ENCODE measurements at places on chromosomes 4 and X.

DNA sequence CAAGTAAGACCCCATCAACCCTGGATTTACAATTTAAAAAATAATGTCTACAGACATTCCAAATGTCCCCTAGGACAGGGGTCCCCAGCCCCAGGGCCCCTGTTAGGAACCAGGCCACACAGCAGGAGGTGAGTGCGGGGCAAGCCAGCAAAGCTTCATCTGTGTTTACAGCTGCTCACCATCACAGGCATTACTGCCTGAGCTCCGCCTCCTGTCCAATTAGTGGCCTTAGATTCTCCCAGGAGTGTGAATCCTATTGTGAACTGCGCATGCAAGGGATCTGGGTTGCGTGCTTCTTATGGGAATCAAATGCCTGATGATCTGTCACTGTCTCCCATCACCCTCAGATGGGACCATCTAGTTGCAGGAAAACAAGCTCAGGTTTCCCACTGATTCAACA lies 146.1 kb downstream of the ATP10D start:
- no peak for DNase-seq

- DNase-seq: no peak
Observed at GRCh38 chr4:148445860-148446330, 3.7 kb upstream of the NR3C2 start.

GRCh38 chr4:103105558-103106356 lies 6.1 kb upstream of the BDH2 start:
- no peak for DNase-seq

DNA sequence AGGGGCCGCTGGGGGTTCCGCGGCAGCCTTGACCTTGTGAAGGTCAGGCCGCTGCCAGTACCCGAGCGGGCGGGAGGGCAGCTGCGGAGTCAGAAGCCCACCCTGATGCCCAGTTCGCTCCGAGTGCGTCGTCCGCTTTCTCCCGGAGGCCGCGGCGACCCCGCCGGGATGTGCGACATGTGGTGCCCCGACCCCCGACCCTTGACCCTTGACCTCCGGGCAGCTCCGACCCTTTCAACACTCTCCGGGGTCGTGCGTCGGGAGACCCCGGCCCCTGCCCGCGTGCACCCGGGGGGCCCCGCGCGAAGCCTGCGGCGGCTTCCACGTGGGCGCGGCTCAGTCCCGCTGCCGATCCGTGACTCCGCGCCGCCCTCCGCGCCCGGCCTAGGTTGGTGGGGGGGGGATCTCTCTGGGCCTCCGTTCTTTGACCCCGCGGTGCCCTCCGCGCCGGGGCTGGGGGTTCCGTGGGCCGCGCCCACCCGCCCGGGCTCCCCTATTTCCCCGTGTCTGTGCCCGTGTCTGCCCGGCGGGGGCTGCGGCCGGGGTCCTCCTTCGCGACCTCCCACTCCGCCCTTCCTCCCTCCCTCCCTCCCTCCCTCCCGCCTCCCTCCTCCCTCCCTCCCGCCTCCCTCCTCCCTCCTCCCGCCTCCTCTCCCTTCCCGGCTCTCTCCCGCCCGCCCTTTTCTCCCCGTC lies 609 bp upstream of the SLC25A6 start:
- no peak for DNase-seq

DNA sequence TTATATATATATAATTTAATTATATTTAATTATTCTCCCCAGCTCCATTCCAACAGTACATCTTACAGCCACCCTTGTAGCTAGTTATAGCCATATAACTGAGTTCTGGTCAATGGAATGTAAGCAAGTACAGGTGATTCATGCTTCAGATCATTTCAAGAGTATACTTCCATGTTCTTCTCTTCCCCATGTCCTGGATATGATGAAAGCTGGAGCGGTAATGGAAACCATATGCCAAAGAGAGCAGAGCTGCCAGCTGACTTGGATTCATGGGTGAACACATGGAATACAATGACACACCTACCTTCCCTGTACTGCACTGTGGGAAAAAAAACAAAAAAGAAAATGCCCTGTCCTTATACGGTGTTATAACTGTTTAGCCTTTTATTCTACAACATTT lies 17.5 kb upstream of the CORIN start:
- DNase-seq: no peak

DNA sequence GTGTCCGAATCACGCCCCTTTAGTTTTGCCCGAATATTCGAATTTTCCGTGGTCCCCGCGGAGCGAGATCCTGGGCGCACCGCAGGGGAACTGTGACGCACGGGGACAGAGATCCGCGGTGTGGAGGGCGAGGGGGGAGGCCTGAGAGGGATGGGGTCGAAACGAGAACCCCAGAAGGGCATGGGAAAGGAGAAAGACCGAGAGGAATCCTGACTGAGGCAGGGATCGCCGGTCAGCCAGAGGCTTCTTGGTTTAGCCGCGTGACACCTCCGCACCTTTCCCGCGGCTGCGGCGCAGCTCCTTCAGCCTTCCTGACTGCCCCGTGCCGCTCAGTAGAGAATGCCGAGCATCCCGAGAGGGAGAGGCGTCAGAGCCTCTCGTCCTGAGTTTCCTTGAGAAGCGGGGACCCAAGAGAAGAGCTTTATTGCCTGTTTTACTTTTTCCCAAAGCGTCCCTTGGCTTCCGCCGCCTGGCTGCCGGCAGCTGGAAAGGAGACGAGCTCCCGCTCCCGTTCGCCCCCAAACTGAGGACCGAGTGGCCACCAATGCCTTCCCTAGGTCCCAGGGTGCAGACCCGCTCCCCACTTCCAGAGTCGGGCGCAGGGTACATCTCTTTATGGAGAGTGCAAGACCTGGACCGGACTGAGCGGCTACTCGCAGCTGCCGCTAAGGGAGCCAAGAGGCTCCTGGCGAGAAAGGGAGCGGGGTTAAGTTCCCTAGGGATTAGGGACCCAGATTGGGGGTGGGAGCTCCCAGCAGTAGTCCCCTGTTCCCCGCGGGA lies 911 bp upstream of the GPR50 start:
- no peak for DNase-seq

DNA sequence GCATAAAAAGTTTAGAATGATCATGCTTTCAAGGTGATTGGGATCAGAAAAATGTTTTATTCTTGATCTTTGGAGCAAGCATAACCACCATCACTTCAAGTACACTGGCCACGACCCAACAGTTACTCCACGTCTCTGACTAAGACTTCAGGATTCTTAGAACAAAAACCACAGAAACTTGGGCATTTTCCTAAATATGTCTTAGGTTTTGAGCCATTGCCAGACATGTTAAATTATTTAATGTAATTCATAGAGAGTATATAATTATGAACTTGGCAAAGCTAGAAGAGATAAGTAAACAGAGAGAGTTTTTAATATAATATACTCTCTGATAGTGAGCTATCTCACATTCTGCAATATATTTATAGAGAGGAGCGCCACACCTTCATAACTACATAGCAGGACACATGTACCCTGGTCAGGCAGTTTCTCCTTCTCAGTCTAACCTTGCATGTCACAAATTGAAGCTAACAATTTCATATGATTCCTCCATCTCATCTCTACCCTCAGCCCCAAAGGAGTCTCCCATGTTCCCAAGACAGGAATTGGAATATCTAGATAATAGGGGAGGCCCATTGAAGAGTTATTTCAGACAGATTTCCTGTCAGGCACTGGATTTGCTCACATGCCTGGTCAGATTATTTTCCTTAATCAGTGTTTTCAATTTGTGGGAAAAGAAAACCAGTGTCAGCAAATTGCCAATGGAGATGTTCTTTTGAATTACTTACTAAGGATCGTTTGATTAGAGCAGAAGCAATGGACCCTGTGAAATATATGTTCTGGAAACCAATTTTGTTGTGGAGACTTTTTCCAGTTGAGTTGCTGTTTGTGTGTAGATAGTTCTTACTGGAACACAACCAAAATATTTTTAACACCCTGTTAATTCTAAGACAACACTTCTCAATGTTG lies 61.7 kb upstream of the GUCY1A1 start:
- no peak for DNase-seq

DNA sequence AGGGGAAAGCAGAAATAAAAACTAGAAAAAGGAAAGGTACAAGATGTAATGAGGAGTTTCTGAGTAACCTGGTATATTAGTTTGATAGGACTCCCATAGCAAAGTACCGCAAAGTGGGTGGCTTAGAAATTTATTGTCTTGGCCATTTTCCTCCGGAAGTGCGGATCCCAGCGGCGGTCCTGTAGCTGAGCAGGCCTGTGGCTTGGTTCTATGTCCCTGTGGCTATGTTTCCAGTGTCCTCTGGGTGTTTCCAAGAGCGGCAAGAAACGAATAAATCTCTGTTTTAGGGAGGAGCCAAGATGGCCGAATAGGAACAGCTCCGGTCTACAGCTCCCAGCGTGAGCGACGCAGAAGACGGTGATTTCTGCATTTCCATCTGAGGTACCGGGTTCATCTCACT lies 44.0 kb upstream of the LDB2 start:
- no peak for DNase-seq

DNA sequence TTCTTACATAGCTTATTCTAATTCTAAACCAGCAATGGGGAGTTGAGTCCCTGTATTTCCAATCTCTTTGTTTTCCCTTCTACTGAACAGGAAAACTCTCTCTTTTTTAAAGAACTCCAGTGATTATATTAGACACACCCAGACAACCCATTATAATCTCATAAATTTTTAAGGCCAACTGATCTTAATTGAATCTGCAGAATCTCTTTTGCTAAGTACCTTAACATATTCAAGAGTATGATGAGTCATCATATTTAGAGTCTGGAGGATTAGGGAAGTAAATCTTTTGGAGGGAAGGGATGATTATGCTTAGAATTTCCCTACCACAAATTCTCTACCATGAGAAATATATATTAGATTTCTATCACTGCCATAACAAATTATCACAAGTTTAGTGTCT lies 705.1 kb downstream of the CENPC start:
- no peak for DNase-seq

DNA sequence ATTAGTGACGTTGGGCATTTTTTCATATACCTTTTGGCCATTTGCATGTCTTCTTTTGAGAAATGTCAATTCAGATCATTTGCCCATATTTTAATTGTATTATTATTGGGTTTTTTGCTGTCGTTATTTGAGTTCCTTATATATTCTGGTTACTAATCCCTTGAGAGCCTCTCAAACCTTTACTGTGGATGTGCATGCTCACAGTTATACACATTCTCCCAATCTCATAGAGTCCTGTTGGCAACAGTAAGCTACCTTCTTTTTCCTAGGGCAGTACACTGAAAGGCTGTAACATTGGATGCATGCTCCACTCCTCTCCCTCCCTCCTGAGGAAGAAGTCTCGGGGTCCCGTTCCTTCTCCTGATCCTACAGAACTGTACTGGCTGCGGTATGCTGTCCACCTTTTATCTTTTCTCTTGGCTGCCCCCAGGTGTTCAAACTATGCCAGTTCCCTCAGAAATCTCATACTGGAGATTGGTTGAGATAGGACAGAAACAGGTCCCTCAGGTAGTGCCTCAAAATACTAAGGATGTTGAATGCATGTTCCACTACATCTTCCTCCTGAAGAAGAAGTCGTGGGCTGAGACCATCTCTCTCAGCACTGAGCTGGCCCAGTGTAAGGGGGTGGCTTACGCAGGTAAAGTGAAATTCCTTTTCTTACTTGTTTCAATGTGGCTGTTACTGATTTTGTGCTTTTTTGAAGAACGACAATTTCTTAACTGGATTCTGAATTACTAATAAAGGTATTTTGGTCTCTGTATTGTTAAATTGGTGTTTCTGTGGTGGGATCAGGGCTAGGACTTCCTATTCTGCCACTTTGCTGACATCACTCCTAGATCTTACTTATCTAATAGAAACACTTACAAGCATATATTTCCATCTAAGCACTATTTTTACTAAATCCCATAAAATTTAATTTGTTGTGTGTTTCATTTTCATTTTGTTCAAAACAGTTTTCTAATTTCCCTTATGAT lies 145.4 kb upstream of the HUWE1 start:
- DNase-seq: peak; percentile 27

Data from stimulated activated CD4-positive, alpha-beta T cell treated with anti-CD3 and anti-CD28 coated beads, TNF-alpha, amount 100 ng/mL, for 24 hours (primary cell).